ENCODE measurements at places on chromosomes 7 and 10.

DNA sequence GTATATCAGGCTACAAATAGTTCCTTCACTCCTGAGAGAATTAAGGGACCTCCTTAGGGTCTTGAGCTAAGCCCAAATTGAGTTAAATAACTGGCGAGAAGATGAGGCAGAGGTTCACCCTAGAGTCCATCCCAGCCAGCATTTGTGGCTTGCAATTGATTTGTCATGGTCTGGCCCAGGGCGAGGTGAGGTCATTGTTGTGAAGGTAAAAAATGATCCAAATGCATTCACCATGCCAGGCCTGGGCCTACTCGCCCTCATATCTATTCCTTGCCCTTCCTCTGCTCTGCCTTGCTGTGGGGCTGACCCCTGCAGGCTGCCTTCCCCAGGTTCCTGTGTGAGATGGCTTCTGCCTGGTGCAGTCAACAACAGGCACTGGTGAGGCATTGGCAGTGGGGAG lies 207.2 kb downstream of the ZNF365 start:
- no peak for DNase-seq

- no peak for DNase-seq
Measured at GRCh38 chr7:5653661-5654060, 127.8 kb downstream of the RNF216 start.

GRCh38 chr10:103837370-103838069 lies 17.9 kb downstream of the SH3PXD2A start:
- DNase-seq: no peak

GRCh38 chr7:33873981-33874750 lies 31.2 kb upstream of the BMPER start:
- no peak for DNase-seq

DNA sequence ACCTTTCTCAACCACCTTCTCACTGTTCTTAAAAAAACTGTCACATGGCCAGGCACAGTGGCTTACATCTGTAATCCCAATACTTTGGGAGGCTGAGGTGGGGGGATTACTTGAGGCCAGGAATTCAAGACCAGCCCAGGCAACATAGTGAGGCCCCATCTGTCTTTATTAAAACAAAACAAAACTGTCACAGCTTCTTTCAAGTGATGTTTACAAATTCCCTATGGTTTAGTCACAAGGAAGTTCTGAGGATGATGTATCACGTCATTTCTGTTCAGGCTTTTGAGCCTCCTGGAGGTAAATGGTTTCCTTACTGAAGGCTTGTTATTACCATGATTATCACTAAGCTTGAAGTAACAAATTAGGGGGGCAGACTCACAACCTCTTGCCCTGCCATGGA lies 186.2 kb downstream of the CFTR start:
- no peak for DNase-seq

GRCh38 chr10:102234888-102235597 lies 6.3 kb downstream of the PITX3 start:
- no peak for DNase-seq

- DNase-seq: no peak
Measured at GRCh38 chr7:95619921-95620320, 23.6 kb upstream of the PDK4 start.

GRCh38 chr7:110544194-110544593 lies 546.7 kb upstream of the LRRN3 start:
- DNase-seq: no peak

- DNase-seq: no peak
Measured at GRCh38 chr7:21044913-21045568, 258.4 kb upstream of the SP8 start.

DNA sequence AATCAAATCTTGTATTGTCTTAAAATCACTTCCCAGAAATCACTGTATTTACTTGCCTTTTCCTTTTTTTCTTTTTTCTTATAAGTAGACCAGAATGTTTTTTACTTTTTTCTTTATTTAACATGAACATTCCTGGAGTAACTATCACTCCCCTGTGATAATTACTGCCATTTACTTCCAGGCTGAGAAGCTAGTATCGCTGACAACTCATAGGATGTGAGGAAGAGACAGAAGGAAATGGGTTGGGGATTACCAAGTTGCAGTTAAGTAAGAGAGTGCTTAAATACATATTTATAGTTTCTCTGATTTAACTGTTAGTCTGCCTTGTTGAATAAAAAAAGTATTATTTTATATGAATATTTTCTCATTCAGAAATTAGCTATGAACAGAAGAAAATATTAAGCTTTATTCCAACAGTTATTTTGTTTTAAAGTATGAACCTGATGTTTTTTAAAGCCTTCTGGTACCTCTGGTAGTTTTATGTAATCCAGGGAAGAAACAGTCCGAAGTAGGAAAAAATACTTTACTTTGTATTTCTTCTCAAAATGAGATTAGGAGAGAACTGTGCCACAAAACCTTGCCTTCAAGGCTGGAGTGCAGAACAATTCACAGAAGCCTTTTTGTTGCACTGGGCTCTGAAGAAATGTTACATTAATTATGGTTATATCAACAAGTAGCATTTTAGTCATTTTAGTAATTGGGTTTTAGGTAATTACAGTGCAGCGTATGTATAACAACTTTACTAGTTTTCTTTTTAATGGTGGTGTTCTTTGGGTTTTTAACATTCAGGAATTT lies 72.8 kb downstream of the SHOC2 start:
- DNase-seq: no peak

DNA sequence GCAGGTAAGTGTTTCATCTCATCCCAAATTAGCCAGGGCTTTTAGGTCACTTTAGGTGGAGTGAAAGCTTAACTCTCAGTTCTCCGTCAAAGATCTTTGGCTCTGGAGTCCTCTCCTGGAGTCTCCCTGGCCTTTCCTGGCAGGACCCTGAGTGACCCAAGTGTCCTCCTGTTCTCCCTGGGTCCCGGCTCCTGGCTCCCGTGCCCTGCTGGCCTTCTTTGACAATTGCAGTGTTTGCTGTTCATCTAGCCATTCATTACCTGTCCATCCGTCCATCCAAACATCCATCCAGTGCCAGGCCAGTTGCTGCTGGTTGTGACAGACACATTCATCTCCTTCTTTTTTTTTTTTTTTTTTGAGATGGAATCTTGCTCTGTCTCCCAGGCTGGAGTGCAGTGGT lies 6.2 kb upstream of the TPST1 start:
- DNase-seq: no peak

GRCh38 chr7:151717415-151717814 lies 159.5 kb downstream of the PRKAG2 start:
- no peak for DNase-seq

DNA sequence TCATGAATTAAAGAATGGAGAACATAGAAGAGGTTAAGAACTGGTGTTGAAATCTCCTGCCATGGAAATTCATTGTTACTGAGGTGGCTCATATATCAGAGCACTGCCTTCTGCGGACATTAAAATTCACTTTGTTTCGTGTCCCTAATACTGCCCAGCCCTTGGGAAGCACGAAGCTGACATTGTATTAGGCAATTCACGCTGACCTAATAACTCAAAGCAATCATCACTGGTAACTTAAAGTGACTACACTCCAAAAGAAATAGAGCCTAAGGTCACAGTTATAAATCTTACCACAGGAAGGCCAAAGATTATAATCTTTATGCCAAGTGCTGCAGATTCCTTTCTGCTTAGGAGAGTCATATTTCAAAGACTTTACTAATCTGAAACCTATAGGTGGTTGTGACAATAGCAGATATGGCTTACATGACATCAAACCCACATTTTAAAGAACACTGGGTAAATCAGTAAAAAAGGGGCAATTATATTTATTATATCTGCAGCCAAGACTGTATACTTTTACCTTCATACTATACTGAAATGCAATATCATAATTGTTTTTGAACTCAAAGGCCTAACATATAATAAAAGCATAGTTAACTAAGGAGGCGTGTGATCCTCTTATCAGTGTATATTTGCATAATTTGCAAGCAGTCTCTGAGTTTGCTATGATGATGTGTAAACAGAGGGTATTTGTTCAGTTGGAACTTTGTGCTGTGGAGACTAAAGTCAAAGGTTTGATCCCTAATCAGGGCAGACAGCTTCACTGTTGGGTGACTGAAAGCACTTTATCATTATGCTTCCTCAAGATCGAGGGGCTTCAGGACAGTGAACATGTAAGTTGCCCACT lies 51.9 kb upstream of the CAPZA2 start:
- no peak for DNase-seq

DNA sequence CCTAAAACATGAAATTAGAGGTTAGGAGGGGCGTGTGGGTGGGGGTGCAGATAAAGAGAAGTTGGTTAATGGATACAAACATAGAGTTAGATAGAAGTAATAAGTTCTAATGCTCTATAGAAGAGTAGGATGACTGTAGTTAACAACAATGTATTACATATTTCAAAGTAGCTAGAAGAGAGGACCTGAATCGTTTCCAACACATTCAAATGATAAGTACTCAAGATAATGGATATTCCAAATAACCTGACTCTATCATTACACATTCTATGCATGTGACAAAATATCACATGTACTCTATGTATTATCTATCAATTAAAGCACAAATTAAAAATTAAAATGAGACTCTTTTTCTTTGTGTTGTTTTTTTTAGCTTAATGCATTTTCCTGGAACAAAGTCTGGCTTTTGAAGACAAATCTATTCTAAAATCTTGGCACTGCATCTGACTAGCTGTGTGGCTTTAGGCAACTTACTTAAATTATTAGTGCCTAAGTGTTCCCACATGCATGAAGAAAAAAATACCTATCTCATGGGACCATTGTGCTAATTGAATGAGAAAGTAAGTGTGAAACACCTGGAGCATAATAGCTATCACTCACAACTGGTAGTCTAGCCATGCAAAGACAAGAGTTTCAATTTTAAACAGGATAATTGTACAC lies 75.7 kb downstream of the SEMA3C start:
- no peak for DNase-seq

- no peak for DNase-seq
Measured at GRCh38 chr10:78659598-78659967, 409.2 kb upstream of the ZMIZ1 start.

GRCh38 chr10:116082206-116082605 lies 190.8 kb downstream of the GFRA1 start:
- DNase-seq: no peak

GRCh38 chr10:29353887-29354561 lies 65.2 kb downstream of the LYZL1 start:
- no peak for DNase-seq

DNA sequence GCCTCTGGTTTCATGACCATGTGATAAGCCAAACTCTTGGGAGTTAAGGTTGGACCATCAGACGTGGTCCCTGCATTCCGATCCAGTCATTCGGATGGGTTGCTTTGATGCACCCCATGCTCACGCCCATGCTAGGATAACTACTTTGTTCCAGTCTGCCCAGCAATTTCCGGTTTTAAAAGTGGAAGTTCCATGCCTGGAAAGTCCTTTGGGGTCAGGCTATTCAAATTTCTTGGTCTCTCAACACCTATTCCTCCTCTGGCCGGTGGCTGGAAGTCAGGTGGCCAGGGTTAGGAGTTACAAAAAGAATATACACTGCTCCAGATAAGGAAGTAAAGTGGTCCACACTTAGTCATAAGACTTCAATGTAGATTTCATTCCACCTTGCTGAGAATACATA lies 37.7 kb upstream of the HABP2 start:
- DNase-seq: no peak

DNA sequence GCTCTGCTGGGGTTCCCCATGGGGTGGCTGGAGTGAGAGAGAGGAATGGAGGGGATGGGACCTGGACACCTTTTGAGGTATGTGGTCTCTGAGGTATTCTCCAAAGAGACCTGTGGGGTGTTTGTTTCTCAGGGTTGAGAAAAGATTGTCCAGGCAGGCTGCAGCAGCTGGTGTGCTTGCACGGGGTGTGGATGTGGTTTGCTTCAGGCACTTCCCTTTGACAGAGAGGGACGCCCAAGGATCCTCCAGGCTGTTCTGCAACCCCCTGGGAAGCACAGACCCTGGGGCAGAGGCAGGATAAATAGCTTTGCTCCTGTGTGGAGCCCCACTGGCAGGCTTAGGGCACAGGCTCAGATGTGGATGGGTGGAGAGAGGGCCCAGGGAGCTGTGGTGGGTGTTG lies 115.1 kb upstream of the AGK start:
- DNase-seq: no peak

DNA sequence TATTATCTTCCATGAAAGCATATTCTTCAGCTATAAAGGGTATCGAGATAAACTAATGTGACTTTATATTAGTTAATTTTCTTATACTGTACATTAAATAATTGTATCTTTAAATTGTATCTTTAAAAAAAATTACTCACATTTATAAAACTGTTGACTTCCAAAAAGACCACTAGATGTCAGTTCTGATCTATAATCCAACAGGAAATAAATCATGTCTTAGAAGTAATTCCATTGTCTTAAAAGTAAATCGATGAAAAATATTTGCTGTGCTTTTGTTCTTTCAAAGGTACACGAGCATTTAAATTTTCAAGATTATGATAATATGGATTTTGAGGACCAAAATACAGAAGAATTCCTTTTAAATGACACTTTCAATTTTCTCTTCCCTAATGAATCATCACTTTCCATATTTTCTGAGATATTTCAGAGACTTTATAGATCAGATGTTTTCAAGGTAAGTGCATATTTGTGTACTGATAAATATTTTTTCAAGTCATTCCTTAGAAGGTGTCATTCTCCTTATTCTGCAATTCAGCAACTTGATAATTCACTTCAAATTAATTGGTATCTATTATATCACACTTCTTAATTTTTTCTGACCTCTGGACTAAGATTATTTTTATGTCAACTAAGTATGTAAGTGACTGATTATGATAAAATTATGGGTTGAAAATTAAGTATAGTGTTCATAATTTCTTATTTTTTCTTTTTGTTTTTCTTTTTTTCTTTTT lies 138.5 kb downstream of the CPED1 start:
- DNase-seq: no peak

DNA sequence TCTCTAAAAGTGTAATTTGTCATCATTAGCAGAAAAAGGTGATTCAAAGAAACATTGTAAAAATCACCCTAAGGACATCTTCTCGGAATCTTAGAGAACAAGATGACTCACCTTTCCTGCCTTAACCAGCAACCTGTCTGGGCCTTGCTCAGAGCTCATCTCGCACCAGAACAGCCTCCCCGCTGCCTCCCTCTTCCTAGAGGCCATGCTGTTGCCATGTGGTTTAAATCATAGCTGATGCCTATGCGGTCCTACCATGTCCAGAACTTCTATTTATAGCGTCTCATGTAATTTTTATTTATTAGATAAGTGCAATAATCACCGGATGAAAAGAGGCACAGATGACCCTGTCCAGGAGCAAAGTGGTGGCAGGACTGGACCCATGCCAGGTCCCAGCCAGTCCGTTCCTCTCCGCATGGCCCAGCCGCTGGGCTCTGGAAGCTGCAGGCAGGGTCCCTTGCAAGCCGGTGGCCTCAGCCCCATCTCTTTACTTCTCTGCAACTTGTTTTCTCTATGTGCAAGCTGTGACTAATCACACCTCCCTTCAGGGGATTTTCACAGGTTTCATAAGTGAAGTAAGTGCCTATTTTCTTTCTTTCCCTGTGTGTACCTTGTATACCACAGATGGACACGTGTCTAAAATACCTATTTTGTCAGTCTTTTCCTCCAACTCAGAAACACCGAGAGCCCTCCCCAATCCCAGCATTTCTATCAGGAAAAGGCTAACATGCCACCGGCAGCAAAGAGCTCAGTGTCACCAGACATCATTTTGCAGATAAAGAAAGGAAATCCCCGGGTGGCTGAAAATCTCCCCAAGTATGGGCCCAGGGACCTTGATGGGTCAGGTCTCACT lies 27.1 kb downstream of the KLF6 start:
- no peak for DNase-seq
